ENCODE measurements at places on chromosomes 11 and 22. TPM values are rescaled to one million over a fixed set of nuclear protein-coding genes. Genes with fewer than 3 reads are reported as not detected.

The IL18 gene
- total RNA-seq = 9.8 TPM

The LRRC4C gene
- 5.4 TPM for total RNA-seq

The NCR3LG1 gene
- 1.8 TPM for total RNA-seq

The MIAT gene
- total RNA-seq = 1.4 TPM

The TRIM6 gene
- total RNA-seq = 4.6 TPM

The SYT12 gene
- not detected for total RNA-seq

All from sigmoid colon (tissue), 7 donors.